ENCODE measurements at places on chromosomes 2 and 18. TPM values are rescaled to one million over a fixed set of nuclear protein-coding genes. Genes with fewer than 3 reads are reported as not detected.
A peak's percentile ranks its signal among the peaks of the same experiment; 100 is the strongest.

Gene LYPD1
- total RNA-seq, result not detected

- no peak overlapping the region for H3K4me3 ChIP-seq
- no peak for DNase-seq
- no peaks in the 10 kb centered on the region for H3K27me3 ChIP-seq
- peaks cover 1% of the 10 kb centered on the region for H3K4me1 ChIP-seq
These were observed 9.8 kb downstream of the STEAP3 start for GRCh38 chr2:119233326-119234020.

Gene SNORC
- total RNA-seq, result 0.97 TPM

GRCh38 chr18:70688286-70688685 lies 399.4 kb downstream of the SOCS6 start:
- no peak for DNase-seq
- H3K27ac ChIP-seq, result no peak overlapping the region
- H3K27me3 ChIP-seq, result no peaks in the 10 kb centered on the region
- H3K4me3 ChIP-seq, result no peak overlapping the region
- peaks cover 5% of the 10 kb centered on the region for H3K4me1 ChIP-seq
- H3K36me3 ChIP-seq, result no peaks in the 10 kb centered on the region

DNA sequence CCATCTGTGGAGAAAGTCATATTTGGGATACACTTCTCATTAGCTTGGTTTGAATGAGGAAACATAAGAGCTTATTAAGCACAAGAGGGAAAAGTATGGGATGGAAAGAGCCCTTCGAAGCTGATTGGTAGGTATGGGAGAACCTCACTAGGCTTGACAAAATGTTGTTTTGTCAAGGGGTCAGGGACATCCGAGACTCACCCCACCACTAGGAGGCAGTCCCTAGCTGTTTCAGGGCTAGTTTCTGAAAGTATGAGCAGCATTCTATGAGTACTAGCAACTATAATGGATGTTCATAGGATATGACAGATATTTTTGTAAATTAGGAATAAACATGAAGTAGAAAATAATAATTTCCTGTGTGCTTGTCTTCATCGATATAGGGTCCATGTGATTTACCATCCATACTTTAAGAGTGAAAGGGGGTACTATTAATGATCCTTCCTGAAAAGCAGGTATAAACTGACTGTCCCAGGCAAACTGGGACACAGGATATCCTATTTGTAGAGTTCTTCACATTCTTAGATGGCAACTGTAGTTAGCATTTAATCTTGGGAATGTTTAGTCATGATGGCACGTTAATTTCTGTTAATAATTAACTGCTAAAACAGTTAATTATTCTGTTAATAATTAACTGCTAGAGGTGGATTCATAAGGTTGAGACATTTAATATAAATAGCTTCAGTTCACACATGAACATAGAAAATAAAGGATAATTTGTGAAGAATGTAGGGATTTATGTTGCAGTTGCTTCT lies 28.4 kb downstream of the OTX1 start:
- no peak overlapping the region for H3K4me3 ChIP-seq
- no peak for DNase-seq
- H3K27ac ChIP-seq, result no peak overlapping the region
- no peaks in the 10 kb centered on the region for H3K4me1 ChIP-seq

- no peak overlapping the region for H3K27ac ChIP-seq
- no peaks in the 10 kb centered on the region for H3K4me1 ChIP-seq
- H3K36me3 ChIP-seq, result no peaks in the 10 kb centered on the region
- H3K27me3 ChIP-seq, result no peaks in the 10 kb centered on the region
- DNase-seq, result no peak
- no peak overlapping the region for H3K4me3 ChIP-seq
These were observed 126.9 kb downstream of the KCNS3 start for GRCh38 chr2:18005411-18005810.

DNA sequence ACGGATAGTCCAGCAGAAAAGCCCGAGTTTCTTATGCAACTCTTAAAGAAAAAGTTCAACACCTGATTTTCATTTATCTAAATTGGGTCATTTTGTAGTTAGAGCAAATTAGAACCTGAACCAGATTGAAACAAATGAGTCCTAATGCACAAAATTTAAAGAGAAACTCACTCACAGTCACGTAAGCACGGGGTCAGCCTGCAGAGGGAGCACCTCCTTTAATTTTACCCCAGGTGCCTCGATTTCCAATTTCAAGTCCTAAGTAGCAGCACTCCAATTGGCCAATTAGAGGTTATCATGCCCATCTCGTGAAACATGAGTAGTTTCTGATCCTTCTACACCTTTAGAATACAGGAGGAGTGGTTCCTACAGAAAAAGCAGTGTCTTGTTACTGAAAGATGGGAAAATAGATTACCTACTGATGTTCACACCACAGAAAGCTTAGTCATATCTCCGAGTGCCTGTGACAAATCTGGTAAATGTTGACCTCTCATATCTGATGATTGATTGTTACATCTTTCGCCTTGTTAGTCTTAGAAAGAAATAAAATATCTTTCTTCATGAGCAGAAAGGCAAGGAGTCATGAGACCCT lies 1929.8 kb upstream of the LRRTM1 start:
- DNase-seq, result no peak
- H3K4me1 ChIP-seq, result no peaks in the 10 kb centered on the region
- no peak overlapping the region for H3K27ac ChIP-seq
- no peaks in the 10 kb centered on the region for H3K27me3 ChIP-seq
- H3K4me3 ChIP-seq, result no peak overlapping the region

- peak; percentile 94 for DNase-seq
- H3K27me3 ChIP-seq, result peaks cover 3% of the 10 kb centered on the region
- peaks cover 3% of the 10 kb centered on the region for H3K36me3 ChIP-seq
- H3K27ac ChIP-seq, result peak within 1 kb of the TSS; percentile 95
- H3K4me3 ChIP-seq, result peak within 1 kb of the TSS; percentile 88
These were observed at the start of gene SFXN5 for GRCh38 chr2:73071360-73072128. TSS of gene SFXN5 (minus strand) at chr2:73071712. CDS start at chr2:73071705, 7 bp downstream.

DNA sequence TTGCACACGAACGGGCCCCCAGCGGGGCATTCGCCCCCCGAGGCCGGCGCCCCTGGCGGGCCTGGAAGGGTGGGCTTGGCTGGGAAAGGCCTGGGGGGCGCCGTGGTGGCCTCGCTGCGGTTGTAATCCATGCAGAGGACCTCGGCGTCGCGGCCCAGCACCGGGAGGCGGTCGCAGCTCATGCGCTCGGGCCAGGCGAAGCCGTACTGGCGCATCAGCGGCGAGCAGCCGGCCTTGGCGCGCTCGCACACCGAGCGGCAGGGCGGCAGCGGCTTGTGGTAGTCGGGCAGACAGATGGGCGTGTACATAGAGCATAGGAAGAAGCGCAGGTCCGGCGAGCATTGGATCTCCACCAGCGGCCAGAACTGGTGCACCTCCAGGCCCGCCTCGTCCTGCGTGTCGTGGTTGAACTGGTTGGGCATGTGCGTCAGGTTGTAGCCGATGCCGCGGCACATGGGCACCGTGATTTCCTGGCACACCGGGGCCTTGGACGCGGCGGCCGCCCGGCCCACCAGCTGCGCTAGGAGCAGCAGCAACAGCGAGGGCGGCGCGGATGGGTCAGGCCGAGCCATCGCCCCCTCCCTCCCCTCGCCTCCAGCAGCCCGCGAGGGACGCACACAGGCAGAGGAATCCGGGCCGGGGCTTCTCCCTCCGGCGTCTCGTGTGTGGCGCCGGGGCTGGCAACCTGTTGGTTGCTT lies 1.4 kb downstream of the FZD5 start:
- peaks cover 34% of the 10 kb centered on the region for H3K4me1 ChIP-seq
- peak; percentile 27 for DNase-seq
- H3K27me3 ChIP-seq, result peaks cover 61% of the 10 kb centered on the region
- peaks cover 1% of the 10 kb centered on the region for H3K36me3 ChIP-seq

- no peaks in the 10 kb centered on the region for H3K36me3 ChIP-seq
- no peak for DNase-seq
- H3K27ac ChIP-seq, result no peak overlapping the region
- H3K4me3 ChIP-seq, result no peak overlapping the region
- no peaks in the 10 kb centered on the region for H3K4me1 ChIP-seq
These were observed 51.4 kb downstream of the SLC38A11 start for GRCh38 chr2:164903951-164904350.

DNA sequence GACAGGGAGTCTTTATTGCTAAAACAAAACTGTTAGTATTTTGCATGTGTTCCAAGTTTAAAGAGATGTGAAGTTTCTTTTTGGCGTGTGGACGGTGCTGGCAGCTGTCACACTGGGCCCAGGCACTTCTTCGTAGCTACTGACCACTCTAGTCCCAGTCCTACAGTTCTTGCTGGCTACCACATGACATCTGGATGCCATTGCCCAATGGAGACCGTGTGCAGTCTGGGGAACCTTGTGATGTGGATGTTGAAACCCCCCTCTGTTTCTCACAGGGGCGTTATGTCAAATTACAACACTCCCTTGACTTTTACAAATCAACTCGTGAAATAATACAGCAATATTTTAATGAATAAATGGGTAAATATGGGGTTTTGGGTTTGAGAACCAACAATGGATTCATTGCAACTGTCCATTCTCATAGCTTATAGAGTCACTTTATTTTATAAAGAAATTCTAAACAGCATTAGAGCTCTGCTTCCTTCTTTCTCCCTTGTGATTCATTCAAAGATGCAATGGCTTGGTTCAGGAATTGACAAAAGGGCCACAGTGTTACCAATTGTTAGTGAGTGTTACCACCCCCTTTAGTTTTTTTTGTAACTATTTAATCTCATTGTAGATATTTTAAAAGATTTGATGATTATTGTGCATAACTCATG lies 1.2 kb downstream of the GPD2 start:
- H3K4me3 ChIP-seq, result peak overlapping the region; percentile 99
- peaks cover 31% of the 10 kb centered on the region for H3K4me1 ChIP-seq

Gene TMEFF2
- not detected for total RNA-seq

Gene IL36A
- not detected for total RNA-seq

- H3K4me1 ChIP-seq, result no peaks in the 10 kb centered on the region
- no peak overlapping the region for H3K4me3 ChIP-seq
- H3K27ac ChIP-seq, result no peak overlapping the region
- no peaks in the 10 kb centered on the region for H3K27me3 ChIP-seq
These were observed 279.8 kb downstream of the PTGR3 start for GRCh38 chr18:74929110-74929509.

- DNase-seq, result no peak
- peaks cover 44% of the 10 kb centered on the region for H3K4me1 ChIP-seq
- no peaks in the 10 kb centered on the region for H3K27me3 ChIP-seq
- H3K36me3 ChIP-seq, result no peaks in the 10 kb centered on the region
- H3K27ac ChIP-seq, result peak overlapping the region; percentile 48
- no peak overlapping the region for H3K4me3 ChIP-seq
These were observed 21.3 kb downstream of the PPP3R1 start for GRCh38 chr2:68231061-68231372.

- H3K27me3 ChIP-seq, result no peaks in the 10 kb centered on the region
- H3K4me1 ChIP-seq, result no peaks in the 10 kb centered on the region
- H3K4me3 ChIP-seq, result no peak overlapping the region
- DNase-seq, result no peak
- H3K27ac ChIP-seq, result no peak overlapping the region
- H3K36me3 ChIP-seq, result no peaks in the 10 kb centered on the region
These were observed 255.4 kb downstream of the EXOC6B start for GRCh38 chr2:72570413-72570812.

- no peak for DNase-seq
- H3K4me3 ChIP-seq, result no peak overlapping the region
- H3K27me3 ChIP-seq, result no peaks in the 10 kb centered on the region
- H3K4me1 ChIP-seq, result no peaks in the 10 kb centered on the region
- no peaks in the 10 kb centered on the region for H3K36me3 ChIP-seq
- H3K27ac ChIP-seq, result no peak overlapping the region
These were observed 293.9 kb downstream of the KIAA1328 start for GRCh38 chr18:37122877-37123276.

- H3K4me3 ChIP-seq, result no peak overlapping the region
- H3K36me3 ChIP-seq, result no peaks in the 10 kb centered on the region
- H3K4me1 ChIP-seq, result no peaks in the 10 kb centered on the region
These were observed 678.4 kb upstream of the VRK2 start for GRCh38 chr2:57368190-57368589.

DNA sequence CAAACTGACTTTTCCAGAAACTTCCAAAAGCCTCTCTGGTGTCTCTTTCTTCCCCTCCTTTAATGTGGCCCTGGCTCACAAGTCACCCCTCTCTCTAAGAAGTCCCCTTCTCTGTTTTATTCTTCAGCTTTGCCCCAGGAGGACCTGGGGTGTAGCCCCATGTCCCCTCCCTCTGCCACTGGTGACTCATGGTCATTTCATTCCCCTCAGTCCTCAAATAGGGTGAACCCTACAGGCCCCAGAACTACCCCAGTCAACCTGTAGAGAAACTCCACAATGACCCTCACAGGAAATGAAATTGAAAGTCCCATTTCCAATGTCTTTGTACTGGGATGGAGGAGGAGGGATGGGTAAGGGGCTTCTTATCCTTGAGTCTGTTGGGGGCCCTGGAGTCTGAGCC lies 6.2 kb upstream of the SPEG start:
- H3K27me3 ChIP-seq, result peaks cover 10% of the 10 kb centered on the region
- DNase-seq, result no peak

GRCh38 chr2:67877301-67877700 lies 185.5 kb downstream of the C1D start:
- no peaks in the 10 kb centered on the region for H3K36me3 ChIP-seq
- no peaks in the 10 kb centered on the region for H3K4me1 ChIP-seq
- DNase-seq, result no peak
- no peak overlapping the region for H3K27ac ChIP-seq
- H3K27me3 ChIP-seq, result no peaks in the 10 kb centered on the region

Gene FLACC1
- total RNA-seq, result 2.5 TPM

GRCh38 chr2:177893880-177894279 lies 178.7 kb downstream of the PDE11A start:
- H3K4me1 ChIP-seq, result no peaks in the 10 kb centered on the region
- H3K27ac ChIP-seq, result no peak overlapping the region
- DNase-seq, result no peak
- peaks cover 15% of the 10 kb centered on the region for H3K27me3 ChIP-seq
- no peaks in the 10 kb centered on the region for H3K36me3 ChIP-seq

DNA sequence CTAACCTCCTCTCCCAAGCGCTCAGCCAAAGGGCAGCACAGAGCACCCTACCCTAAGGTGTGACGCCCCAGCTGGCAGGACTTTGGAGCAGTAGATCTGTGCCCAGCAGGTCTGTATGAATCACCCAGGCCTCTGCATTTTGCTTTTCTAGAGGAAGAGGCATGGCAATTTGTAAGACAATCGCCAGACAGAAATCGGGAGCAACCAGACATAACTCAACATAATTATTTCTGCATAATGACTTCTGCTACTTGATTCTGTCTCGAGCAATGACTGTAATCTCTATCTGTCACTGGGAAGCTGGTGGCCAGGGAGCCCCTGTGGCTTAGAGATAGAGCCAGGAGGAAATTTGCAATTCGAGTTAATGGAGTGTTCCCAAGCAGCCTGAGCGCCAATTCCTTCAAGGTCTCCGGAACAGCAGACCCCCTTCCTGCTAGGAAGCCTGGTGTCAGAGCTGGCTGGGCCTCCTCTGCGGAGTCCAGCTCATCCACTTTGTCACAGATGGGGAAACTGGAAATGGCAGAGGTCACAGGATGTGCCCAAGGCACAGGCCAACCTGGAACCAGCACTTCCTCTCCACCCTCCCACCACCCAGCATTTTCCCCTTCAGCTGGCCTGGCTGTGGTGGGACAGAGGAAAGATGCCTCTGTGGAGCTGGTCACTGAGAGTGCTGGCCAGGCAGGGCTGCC lies 55.0 kb downstream of the ODC1 start:
- peaks cover 18% of the 10 kb centered on the region for H3K4me1 ChIP-seq
- no peak overlapping the region for H3K4me3 ChIP-seq
- no peak for DNase-seq
- H3K27ac ChIP-seq, result no peak overlapping the region
- H3K27me3 ChIP-seq, result no peaks in the 10 kb centered on the region
- H3K36me3 ChIP-seq, result peaks cover 10% of the 10 kb centered on the region

GRCh38 chr18:10860382-10860781 lies 289.0 kb downstream of the PIEZO2 start:
- peaks cover 10% of the 10 kb centered on the region for H3K27me3 ChIP-seq
- H3K27ac ChIP-seq, result no peak overlapping the region
- no peak overlapping the region for H3K4me3 ChIP-seq
- no peaks in the 10 kb centered on the region for H3K4me1 ChIP-seq
- no peak for DNase-seq

Gene SERPINB4
- not detected for total RNA-seq
